ENCODE measurements at places on chromosomes 13 and 19.

DNA sequence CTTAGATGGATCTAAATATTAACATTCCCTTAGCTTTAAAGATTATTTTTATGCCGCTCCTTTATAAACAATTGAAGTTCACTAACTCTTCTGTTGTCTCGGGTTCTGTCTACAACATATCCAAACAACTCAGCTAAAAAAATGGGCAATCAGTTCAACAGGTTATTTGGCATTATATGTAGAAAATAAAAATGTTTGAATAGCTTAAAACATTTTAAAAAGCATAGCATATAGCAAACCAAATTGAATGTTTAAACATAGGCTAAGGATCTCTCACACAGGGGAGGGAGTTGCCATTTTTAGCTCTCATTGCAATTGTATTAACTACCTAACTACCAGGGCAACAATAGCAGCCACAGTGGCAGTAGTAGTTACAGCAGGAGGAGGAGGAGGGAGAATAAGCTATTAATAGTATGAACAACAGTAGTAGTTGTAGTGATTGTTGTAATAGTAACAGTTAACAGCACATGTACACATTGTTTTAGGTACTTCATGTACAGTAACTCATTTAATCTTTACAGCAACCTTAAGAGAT is 404.2 kb downstream of the KCNRG start:
- DNase-seq, result no peak

- no peak for DNase-seq
Measured at GRCh38 chr13:99267927-99268326, 9.7 kb upstream of the GPR18 start.

GRCh38 chr13:30429721-30430694 is 7.7 kb downstream of the UBE2L5 start:
- DNase-seq, result no peak

DNA sequence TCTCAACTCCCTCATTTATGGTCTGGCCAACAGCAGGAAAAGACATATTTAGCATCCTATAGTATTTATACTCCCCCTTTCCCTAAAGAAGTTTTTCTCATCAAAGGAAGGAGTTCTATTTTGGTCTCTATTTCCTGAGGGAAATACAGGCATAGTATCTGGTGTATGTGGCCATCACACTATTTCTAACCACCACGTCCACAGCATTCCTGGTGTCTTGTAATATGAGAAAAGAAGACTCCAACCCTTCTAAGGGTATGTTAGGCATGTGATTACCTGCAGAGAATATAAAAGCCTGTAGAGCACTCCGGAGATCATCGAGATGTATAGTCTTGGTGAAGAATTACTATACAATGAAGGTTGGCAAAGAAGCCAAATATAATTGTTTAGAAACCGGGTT is 137.4 kb downstream of the VWA8 start:
- no peak for DNase-seq

DNA sequence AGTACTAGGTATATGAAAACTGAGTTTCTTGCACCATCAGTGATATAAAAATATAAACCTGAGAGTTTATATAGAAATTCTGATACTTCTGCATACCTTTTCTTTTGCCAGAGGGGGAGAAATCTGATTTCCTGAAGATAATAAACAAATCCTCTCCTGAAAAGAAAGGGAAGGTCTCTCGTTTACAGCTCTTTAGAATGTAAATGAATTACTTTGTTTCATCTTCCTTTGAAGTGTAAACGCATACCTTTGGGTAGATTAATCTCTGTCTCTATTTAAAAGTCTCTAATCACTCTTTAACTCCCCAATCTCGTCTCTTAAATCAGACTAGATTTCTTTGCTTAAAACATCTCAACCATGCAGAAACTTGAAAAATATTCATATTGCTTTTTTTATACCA is 1092.9 kb downstream of the SLITRK5 start:
- no peak for DNase-seq

DNA sequence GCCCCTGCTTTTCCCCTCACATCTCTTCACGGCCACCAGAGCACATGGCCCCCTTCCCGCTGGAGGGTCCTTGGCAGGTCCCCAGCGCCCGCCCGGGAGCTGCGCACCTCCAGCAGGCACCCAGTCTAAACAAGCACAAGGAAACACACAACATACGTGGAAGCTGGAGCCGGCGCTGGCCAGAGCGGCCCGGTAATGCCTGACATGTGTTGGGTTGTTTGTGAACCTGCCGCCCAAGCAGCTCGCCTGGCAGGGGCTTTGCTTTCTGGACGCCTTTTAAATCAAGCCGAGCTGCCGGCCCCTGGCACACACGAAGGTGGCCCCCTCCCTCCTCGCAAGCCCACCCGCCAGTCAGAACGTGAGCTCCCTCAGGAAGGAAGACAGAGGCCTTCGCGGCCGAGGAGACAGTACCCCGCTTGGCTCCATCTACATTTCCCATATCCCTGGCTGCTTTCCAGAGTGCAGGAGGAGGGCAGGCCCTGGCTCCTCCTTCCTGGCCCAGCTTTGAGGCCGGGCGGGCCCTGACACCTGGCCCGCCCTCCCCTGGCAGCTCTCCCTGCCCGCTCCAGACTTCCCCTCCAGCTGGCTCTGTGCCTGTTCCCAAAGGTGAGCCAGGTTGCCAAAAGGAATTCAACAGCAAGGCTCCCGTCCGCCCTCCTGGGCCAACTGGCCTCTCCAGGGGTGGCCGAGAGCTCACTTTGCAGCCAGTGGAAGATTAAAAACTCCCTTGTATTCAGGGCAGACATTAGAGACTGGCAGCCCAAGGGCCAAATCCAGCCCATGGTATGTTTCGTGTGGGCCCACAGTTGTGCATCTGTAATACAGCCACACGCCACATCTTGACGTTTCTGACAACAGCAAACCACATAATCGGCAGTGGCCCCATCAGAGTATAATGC is 28.7 kb downstream of the COMP start:
- no peak for DNase-seq

GRCh38 chr13:99022941-99023340 is 45.1 kb upstream of the DOCK9 start:
- DNase-seq, result no peak

DNA sequence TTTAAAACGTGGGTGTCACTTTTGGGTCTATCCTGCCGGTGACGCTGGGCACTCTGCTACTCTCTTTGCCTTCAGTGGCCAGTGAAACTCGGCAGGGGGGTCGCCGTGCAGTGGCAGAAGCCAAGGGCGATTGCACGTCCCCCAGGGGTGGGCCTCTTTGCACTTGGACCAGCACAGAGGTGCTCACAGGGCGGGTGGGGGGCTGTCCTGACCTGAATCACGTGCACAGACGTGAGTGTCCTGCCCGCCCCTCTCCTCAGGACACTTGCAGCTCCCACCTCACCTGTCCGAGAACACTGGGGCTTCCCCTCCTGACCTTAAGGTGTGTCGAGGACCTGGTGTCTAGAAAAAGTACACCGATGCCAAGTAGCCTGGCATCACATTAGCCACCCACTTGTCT is 16.1 kb downstream of the COL4A1 start:
- DNase-seq, result no peak

DNA sequence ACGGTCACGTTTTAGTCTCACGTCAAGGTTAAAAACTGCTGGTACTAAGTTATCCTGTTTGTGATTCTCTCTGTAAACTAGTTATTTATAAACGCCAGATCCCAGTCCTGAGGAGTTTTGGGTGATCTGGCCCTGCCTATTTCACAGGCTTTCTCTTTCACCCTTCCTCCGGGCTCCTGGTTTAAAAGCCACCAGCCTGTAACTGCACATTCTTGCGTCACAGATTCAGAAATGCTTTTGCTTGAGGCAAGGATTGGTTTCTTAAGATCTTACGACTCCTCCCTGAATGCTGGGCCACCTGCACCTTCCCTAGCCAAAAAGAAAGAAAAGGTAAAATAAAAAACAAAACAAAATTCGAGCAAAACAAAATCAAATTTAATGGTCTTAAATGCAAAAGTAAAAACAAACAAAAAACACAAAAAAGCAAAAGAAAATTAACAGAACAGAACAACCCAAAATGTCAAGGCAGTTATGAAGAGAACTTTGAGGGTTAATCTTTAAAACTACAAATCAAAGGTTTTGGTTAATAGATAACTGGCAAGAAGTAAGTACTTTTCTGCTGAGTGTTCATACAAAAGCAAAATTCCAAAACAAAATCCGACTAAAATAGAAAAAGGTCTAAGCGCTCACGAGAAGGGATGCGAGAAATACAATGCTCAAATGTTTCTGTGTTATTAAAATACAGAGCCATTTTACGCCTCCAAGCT is 18.6 kb upstream of the TIMM44 start:
- no peak for DNase-seq

DNA sequence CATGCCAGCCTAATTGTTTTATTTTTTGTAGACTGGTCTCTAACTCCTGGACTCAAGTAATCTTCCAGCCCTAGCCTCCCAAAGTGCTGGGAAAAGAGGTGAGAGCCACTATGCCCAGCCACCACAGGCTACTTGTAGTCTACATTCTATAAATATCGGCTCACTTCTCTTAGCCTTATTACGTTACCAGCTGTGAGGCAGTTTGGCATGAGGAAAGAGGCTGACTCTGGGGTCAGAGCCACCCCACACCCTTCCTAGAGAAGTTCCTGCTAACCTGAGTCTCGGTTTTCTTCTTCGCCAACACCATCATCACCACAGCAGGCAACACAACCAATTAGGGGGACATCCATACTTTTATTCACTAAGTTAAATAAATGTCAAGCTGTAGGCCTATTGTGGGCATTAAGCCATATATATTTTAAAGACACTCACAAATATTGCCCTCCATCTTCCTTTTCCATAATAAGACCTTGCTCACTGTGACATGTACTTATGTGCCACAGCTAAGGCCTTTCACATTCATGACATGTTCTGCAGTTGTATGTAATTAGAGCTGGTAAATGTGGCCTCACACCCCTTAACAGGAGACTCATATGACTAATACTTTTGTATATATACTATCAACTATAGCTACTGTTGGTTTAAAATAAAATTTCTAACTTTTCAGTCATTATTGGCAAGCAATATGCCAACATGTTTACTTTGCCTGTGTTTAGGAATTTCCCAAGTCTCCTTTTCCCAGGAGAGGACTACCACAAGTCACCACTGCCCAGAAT is 5.7 kb downstream of the SLC25A30 start:
- no peak for DNase-seq

DNA sequence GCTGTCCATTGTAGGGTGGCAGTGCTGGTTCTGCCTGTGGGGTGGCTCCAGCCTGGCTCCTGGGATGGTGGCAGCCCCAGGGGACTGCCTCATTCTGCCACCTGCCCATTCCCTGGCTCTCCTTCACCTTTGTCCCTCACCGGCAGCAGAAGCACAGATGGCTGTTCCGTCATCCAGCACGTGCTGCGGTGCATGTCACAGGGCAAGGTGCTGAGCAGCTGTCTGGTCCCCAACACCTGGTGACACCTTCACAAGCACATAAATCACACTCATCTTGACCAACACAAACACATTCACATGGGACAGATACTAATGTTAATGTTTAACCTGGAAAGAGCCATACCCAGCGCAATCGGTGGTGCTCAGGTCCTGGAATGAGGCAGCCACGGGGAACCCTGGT is 126.8 kb downstream of the UQCRFS1 start:
- no peak for DNase-seq

- no peak for DNase-seq
Measured at GRCh38 chr19:36067681-36068080, 13.0 kb downstream of the WDR62 start.

DNA sequence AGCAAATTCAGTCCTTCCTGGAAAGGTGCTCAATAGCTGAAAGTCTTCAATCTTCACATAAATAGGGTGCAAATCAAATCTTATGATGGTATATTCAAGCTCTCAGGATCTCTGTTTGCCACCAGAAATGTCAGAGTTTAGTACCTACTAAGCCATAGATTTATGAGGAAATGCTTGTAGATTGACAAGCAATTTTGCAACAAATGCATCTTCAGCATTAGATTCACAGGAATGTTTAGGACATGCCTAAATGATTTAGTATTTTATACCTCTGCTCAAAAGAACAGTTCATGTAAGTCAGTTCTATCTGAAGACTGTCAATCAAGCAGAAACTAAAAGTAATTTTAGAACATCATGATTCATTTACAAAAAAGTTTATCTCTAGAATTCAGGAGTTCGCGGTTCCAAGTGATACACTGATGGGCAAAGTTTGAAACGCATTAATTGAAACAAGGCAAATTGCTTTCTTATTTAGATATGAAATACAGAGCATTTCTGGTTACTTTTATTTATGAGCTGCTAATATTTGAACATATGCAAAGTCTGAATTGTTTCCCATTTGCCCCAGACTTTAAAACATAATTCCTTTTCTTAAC is 65.7 kb downstream of the DACH1 start:
- DNase-seq, result no peak

DNA sequence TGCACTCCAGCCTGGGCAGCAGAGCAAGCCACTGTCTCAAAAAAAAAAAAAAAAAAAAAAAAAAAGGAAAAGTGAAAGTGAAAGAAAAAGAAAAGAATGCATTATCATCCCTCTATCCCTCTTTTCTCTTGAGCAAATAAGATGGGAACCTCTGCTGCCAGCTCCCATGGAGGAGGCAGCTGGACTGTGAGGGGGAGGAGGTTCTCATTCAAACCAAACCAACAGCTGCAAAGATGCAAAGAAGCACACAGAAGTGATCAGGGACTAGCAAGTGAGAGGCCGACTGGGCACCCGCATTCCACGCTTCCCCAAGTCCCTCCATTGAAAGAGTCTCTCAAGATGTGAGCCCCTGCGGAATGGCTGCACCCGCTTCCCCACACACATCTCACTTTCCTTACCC is 63.5 kb downstream of the TSHZ3 start:
- no peak for DNase-seq

- DNase-seq, result no peak
Measured at GRCh38 chr19:44149776-44150175, 8.4 kb downstream of the ZNF234 start.

DNA sequence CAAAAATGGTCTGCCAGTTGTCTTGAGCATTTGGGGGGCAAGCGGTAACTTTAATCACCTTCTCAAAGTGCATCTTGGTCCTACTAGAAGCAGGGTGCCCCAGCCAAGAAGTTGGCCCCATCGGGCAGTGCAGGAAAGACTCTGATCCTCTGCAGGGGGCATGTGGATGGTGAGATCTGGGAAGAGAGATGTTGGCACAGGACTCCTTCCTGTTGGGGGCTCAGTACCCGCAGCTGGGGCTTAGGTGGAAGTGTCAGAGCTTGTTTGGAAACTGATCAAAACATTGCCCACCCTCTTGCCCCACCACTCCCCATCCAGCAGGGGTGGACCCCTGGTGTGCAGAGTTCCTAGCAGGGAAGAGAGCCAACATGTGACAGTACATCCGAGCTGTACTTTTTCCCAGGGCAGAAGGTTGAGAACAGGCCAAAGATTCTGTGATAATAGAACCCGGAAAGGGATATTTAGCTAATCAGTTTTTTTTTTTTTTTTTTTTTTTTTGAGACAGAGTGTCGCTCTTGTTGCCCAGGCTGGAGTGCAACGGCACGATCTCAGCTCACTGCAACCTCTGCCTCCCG is 8.8 kb downstream of the RRAS start:
- DNase-seq, result no peak

DNA sequence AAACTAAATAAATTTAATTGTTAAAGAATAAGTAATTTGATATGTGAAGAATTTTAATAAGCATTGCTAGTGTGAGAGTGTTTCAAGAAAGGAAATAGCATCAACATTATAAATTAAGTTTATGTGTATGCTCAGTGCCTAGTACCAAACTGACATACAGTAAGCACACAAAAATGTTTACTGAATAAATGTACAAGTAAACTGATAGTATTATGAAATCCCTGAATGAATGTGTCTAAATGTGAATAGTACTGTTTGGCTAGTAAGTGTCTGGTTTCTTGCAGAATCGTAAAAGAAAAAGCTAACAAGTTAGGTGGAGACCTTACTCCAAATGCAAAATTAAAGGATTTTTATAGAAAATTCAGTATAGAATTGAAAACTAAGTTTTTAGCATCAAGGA is 233.6 kb downstream of the PCDH9 start:
- DNase-seq, result no peak

- no peak for DNase-seq
Measured at GRCh38 chr13:109331898-109332297, 454.5 kb downstream of the IRS2 start.

- no peak for DNase-seq
Measured at GRCh38 chr13:108877300-108877699, 247.9 kb downstream of the MYO16 start.

Measured in stimulated activated CD4-positive, alpha-beta T cell treated with anti-CD3 and anti-CD28 coated beads, Interleukin-1b, Interleukin-23, amount 100 ng/mL, for 1 hour (primary cell).